ENCODE measurements at places on chromosomes 11 and 22.
A peak's percentile ranks its signal among the peaks of the same experiment; 100 is the strongest.

DNA sequence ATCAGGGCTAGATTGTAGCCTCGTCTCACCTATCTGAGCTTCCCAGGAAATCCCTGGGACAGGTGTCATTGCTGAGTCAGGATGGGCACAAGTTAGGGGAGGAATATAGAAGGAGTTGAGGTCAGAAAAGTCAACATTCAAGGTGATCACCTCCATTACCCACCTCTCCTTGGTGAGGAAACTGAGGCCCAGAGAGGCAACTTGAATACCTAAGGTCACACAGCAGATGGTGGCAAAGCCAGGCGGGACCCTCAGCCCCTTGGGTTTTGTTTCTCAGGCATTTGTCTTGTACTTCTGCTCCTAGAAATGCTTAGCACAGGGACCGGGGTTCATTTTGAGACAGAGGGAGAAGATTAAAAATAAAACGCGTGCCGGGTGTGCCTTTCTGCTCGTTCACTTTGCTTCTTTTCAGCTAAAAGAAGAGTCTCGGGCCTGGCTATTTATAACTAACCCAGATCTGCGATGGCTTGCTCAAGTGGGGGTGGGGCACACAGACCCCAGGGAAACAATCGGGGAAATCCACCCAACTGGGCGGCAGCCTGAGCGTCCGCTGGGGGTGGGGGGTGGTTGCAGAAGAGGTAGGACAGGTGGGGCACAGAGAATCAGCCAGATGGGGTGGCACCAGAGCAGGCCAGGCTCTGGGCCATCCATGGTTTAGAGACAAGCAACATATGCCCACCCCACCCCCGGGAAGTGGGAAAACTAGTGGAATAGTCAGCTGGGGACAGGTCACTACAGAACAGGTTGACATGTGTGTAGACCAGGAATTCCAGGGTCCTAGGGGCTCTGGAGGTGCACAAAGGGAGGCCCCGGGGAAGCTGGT lies 3.9 kb upstream of the GNAZ start:
- no peak for DNase-seq

GRCh38 chr11:122202161-122202950 lies 86.3 kb upstream of the BLID start:
- DNase-seq: peak; percentile 24

DNA sequence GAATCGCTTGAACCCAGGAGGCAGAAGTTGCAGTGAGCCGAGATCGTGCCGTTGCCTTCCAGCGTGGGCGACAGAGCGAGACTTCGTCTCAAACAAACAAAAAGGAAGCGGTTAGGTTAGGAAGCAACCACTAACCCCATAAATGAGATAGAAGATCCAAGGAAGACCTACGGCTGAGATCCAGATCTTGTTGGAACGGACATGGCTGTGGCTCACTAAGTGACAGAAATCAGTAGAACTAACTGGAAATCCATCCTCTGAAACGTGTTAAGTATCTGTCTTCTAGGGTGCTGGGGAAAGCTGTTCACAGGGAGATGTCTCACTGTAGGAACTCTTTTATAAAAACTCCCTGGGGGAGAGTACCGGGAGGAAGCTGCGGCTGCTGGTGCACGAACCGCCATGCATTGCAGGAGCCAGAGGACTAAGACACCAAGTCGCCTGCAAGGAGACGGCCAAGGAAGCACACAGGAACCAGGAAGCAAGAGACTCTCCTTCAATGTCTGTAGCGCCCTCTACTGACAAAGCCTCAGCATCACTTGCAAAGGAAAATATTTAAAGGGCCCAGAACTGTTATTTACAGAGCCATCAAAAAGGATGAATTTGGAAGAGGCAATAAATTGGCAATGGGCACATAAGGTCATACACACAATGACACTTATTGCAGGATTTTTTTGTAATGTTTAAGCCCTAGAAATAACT lies 16.9 kb upstream of the SPTY2D1 start:
- no peak for DNase-seq

GRCh38 chr11:1970956-1971355 lies 23.8 kb downstream of the MRPL23 start:
- no peak for DNase-seq

- DNase-seq: no peak
Measured at GRCh38 chr22:24410110-24410856, 17.1 kb upstream of the ADORA2A start.

DNA sequence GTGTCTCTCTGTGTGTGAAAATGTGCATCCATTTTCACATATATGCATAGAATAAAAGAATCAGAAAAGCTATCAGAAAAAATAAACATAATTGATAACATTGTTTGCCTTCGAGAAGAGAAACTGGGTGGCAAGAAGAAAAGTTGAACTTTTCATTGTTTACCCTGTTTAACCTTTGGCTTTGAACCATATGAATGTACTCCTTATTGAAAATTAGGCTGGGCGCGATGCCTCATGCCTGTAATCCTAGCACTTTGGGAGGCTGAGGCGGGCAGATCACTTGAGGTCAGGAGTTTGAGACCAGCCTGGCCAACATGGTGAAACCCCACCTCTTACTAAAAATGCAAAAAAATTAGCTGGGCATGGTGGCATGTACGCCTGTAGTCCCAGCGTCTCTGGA lies 11.9 kb upstream of the OR9Q1 start:
- DNase-seq: no peak

DNA sequence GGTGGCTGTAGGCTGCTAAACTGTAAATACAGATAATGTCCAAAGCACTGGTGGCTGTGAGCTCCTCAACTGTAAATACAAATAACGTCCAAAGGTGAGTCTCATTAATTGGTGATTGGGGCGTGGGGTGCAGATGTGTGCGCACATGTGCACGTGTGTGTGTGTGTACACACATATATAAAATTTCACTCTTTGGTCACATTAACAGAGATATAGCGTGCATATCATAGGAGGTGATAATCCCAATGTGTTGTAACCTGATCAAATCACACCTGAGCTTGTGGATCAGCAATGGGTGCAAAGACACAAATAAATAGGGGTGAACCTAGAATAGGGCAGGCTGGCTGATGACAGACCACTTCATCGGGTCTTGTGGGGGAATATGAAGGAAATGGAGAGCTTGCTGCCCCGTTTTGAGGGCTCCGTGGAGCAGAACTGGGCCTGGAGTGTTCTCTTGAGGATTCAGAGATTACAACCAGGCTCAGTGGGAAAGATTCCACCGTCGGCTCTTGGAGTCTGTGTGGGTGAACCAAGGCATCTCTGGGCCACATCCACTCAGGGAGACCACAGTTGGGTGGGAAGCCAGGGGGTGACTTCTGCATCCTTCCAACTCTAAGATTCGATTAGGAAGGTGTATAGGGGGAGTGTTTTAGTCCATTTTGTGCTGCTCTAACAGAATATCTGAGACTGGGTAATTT lies 24.9 kb upstream of the OSBPL5 start:
- DNase-seq: no peak

DNA sequence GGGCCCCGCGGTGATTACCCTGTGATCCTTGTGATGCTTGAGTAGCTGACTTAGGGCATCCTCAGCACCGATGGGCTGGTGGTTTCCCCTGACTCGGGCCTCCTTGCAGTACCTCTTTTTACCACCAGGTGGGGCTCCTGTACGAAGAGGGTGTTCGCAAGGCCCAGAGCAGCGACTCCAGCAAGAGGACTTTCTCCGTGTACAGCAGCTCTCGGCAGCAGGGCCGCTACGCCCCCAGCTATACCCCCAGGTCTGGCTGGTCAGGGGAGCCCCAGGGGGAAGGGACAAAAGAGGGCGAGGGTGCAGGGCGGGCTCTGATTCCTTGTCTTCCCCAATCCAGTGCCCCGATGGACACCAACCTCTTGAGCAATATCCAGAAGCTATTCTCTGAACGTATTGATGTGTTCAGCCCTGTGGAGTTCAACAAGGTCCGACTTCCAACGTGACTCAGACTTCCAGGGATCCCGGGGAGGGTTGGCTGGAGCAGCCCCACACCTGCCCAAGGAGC lies 1.3 kb upstream of the TM7SF2 start:
- DNase-seq: peak; percentile 82

DNA sequence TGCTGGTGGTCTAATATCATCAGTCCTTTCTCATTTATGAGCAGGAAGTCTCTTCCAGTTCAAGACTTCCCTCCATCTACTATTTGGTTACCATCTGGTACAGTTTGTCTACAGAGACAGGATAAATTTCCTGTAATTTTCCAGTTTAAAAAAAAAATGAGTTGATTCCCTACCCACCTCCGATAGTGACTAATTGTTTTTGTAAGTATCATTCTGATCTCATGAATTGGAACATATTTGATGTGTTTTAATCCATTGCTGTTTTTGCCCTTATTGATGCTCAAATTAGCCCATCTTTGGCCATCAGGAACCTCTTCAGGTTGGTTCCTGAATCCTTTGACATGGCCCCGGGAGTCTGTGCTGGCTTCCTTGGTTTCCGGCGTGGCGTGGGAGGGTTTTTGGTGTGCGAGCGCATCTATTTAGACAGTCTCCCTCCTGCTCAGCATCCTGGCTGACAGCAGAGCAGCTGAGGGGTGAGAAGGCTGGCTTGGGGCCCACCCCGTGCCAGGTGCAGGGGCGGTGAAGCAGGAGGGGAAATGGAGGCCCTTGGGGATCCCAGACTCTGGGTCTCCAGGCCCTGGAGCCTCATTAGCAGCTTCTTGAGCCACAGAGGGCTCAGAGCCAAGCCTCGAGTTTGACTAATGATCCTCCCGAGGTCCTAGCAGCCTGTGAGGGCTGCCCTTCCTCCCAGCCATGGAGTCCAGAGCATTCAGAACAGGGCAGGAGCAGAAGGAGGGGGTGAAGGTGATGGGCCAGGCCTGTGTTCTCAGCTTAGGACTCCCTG lies 6.8 kb downstream of the OMP start:
- no peak for DNase-seq

DNA sequence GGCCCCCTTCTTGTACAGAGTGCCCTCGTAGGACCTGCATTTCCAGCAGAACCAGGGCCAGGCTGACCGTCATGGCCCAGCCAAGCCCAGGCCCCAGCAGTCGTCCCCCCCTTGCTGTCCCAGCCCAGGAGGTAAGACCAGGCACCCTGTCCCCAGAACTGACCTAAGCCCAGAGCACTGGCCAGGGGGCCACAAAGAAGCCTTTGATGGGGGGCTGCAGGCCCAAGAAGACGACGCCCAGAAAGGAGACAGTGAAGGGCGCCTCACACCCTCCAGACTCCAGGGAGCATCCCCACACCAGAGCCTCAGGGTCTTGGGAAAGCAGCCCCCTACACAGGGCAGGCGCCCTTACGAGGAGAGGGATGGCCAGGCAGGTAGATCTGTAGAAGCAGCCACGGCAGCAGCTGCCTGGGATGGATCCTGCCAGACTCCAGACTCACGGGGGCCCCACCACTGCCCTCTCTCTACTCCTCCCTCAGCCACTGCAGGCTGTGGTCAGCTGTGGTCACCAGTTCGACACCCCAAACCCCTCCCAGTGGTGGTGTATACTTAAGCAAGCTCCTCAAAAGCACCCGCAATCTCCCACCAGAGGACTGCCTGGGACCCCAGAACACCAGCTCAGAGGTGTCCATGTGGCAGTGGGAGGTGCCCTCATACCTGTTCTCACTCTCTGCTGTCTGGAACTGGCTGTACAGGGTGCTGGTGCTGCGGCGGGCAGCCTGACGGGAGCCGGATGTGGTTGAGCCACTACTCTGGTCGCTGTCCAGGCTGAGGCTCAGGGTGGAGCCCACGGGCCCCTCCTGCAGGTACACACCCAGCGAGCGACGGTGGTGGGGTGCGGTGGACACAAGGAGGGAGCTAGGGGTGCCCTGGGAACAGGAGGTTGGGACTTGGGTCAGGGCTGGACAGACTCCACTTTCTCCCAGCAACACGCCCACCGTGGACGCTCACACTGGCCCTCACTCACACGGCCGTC lies 27.0 kb downstream of the SBF1 start:
- no peak for DNase-seq

- DNase-seq: no peak
Measured at GRCh38 chr11:96279018-96279895, 63.7 kb downstream of the MAML2 start.

- DNase-seq: peak; percentile 26
Measured at GRCh38 chr11:115054570-115055538, 376.5 kb downstream of the NXPE2 start.

DNA sequence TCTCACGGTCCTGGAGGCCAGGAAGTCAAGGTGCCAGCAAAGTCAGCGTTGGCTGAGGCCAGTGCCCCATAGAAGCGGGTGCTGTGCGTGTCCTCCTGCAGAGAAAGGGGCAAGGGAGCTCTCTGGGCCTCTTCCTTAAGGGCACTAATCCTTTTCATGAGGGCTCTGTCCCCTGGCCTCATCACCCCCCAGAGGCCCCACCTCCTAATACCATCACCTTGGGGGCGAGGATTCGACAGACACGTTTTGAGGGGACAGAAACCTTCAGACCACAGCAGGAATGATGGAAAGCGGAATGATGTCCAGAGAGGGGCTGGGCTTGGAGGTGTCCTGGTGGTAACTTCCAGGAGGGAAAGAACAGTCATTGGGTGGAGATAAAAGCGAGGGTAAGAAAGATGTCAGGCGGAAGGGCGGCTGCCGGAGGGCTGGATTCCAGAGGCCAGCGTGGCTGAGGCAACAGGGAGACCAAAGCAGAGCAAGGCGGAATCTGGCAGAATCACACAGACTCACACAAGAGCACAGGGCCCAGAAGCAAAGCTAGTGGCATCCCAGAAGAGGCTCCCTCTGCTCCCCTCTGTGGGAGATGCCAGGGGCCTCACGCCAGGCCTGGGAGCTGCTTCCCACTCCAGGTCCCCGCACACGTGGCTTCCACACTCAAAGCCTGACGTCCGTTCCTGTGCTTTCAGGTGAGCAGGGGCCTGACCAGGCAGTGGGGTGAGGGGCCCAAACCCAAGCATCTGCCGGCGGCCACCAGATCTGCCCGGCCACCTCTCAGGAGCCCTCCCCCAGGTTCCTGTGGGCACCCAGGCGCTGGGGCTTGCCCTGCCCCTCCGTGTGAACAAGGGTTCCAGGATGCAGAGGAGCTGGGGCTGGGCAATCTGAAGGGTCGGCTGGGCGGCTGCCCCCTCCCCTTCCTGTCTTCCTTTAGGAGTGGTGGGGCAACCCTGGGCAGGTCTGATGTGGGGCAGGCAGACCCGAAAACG lies 784.5 kb downstream of the BRD1 start:
- DNase-seq: no peak

GRCh38 chr11:14179116-14179820 lies 179.7 kb downstream of the RRAS2 start:
- DNase-seq: no peak

- DNase-seq: peak; percentile 75
Measured at GRCh38 chr11:15327786-15328231, 213.1 kb downstream of the INSC start.

- DNase-seq: no peak
Measured at GRCh38 chr11:16966930-16967671, 47.1 kb downstream of the PLEKHA7 start.

DNA sequence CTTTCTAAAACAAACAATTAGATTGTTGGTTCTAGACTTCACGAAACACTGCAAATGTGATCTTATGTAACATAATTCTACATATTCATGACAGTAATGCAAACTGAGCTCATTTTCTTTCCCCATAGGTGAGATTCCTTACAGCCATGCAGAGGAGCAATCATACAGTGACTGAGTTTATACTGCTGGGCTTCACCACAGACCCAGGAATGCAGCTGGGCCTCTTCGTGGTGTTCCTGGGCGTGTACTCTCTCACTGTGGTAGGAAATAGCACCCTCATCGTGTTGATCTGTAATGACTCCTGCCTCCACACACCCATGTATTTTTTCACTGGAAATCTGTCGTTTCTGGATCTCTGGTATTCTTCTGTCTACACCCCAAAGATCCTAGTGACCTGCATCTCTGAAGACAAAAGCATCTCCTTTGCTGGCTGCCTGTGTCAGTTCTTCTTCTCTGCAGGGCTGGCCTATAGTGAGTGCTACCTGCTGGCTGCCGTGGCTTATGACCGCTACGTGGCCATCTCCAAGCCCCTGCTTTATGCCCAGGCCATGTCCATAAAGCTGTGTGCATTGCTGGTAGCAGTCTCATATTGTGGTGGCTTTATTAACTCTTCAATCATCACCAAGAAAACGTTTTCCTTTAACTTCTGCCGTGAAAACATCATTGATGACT lies 1.5 kb downstream of the OR9G1 start:
- DNase-seq: no peak

Data from left kidney (tissue), 8 donors.